ENCODE measurements at places on chromosomes 1 and 21. TPM values are rescaled to one million over a fixed set of nuclear protein-coding genes. Genes with fewer than 3 reads are reported as not detected.

OR6P1 gene
- polyA plus RNA-seq = not detected

IQCC gene
- 0.28 TPM for polyA plus RNA-seq

ETV3L gene
- polyA plus RNA-seq = 0.26 TPM

CACNA1E gene
- not detected for polyA plus RNA-seq

LHX8 gene
- not detected for polyA plus RNA-seq

OPRD1 gene
- polyA plus RNA-seq = not detected

RPS6KC1 gene
- 11.4 TPM for polyA plus RNA-seq

ITLN2 gene
- polyA plus RNA-seq = not detected

TRIM58 gene
- 0.43 TPM for polyA plus RNA-seq

PROX1 gene
- not detected for polyA plus RNA-seq

LY9 gene
- polyA plus RNA-seq = 1.7 TPM

CTSK gene
- polyA plus RNA-seq = 2.4 TPM

NFIA gene
- 2.4 TPM for polyA plus RNA-seq

LIN9 gene
- polyA plus RNA-seq = 0.76 TPM

C8B gene
- polyA plus RNA-seq = not detected
